ENCODE measurements at places on chromosomes 7 and 10. TPM values are rescaled to one million over a fixed set of nuclear protein-coding genes. Genes with fewer than 3 reads are reported as not detected.
A peak's percentile ranks its signal among the peaks of the same experiment; 100 is the strongest.

- DNase-seq: no peak
Observed at GRCh38 chr7:115070311-115070710, 148.4 kb downstream of the MDFIC start.

DNA sequence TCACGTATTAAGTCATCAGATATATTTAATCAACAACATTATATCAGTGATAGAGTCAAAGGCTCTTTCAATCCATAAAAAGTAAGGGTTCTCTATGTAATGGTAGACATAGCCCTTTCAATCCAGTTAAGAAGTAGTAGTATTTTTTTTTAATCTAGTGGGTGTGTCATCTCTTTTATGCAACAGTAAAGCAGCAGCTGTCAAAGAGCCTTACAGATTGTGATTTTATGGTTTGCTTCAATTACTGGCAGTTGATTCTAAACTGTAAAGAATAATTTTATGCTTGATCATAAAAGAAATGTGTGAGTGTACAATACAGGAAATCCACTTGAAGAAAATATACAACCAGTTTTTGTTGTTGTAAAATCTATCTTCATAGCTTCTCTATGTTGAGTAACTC is 902.6 kb upstream of the MBL2 start:
- DNase-seq: no peak

DNA sequence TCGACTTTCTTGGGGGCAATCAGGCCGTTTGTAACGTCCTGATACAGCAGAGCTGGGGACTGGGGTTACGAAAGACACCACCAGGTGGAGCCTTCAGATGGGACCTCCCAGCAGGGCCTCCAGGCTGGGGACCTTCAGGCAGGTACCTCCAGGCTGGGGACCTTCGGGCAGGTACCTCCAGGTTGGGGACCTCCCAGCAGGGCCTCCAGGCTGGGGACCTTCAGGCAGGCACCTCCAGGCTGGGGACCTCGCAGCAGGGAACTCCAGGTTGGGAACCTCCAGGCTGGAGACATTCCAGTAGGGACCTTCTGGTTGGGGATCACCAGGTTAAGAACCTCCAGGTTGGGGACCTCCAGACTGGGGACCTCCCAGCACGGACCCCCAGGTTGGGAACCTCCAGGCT is 23.5 kb upstream of the GPR146 start:
- DNase-seq: no peak

DNA sequence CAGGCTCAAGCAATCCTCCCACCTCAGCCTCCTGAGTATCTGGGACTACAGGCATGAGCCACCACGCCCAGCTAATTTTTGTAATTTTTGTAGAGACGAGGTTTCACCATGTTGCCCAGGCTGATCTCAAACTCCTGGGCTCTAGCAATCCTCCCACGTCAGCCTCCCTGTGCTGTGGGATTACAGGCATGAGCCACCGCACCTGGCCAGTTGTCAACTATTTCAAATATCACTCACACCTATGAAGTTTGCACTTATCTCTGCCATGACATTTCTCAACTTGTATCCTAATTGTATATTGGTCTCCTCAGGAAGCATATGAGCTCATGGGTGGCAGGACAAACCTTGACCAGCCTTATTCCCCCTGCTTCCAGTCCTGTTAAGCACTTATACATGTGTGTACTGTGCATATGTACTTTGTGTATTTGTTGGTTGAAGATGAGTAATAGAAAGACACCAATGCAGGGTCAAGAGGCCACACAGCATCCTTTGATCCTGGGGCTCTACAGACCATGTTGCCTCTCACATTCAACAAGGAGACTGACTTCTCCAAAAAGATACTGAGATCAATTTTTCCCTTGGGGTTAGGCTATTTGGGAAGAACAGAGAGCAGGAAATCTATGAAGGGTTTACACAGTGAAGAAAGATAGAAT is 82.2 kb downstream of the SLC16A9 start:
- no peak for DNase-seq

DNA sequence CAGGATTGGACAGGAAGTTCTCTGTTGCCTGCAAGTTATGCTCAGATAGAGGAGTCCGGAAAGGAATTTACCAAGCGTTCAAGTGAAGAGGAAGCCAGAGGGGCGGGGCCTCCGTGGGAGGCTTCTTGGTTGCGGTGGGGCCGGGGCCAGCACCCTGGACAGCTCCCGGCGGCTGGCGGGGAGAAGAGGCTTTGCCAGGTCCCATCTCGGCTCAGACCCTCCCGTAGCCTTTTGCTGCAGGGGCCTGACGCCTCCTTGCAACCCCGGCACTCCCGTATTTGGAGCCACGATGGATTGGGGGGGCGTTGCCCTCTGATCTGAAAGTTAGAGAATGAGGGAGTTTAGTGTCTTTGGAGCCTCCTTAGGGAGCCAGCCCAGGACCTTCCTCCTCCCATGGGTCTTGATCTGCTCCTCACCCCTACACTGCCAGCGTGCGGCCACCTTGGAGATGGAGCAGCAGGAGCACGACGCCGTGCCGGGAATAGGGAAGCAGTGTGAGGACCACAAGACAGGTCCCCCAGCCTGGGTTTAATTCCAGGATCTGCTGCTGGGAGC is 3.1 kb upstream of the SLC18A3 start:
- DNase-seq: peak; percentile 83

GRCh38 chr7:149670288-149670687 is 103.1 kb downstream of the ZNF467 start:
- DNase-seq: peak; percentile 67

DNA sequence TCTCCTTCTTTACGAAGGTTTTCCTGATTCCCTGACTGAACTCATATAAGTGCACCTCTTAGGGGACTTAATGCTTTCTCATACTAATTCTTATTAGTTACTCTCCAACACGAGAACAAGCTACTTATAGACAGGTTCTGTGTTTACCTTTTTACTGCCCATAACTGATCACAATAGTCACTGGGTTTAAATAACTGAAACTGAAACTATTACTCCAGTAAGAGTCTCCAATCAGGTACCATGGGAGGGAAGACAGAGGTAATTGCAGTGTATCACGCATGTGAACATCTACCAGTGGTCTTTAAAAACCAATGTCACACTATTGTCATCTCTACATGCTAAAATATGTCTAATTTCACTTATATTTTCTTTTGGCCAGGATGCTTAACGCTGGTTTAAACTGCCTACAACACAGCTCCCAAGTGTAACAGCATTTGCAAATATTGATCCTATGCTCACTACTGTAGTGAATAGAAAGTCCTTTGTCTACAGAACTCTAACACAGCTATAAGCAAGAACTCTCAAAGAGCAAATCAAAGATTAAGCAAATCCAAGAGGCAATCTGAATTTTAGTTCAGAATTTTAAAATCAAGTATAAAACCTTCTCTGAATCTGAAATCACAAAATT is 3.6 kb downstream of the GDI2 start:
- DNase-seq: no peak

GRCh38 chr10:79070606-79071395 is 2.0 kb downstream of the ZMIZ1 start:
- DNase-seq: peak; percentile 98

DNA sequence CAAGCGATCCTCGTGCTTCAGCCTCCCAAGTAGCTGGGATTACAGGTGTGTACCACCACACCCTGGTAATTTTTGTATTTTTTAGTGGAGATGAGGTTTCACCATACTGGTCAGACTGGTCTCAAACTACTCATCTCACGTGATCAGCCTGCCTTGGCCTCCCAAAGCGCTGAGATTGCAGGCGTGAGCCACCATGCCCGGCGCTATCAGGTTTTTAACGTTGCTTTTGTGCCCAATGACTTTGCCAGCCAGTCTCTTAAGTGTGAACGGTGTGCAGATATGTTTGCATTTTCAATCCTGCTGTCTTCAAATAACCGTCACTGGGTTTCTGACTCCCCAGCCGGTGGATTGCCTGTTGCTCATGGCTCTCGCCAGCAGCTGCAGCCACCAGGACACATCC is 201.8 kb upstream of the PPP2R2D start:
- DNase-seq: no peak

DNA sequence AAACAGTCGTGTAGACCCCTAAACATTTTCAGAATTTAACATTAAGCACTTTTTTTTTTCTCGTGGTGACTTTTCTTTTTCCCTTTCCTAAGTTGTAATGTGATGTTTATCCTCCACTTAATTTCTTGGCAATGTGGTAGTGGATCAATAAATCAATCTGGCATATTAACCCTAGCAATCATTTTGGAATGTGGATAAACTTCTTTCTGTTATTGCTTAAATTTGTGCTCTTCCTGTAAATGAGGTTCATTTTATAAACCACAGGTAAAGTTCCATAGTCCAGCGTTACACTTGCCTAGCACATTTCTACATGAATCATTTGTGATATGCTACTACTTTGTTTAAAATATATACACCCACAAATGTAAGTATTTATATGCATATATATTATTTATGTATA is 247.4 kb upstream of the ETV1 start:
- DNase-seq: no peak

DNA sequence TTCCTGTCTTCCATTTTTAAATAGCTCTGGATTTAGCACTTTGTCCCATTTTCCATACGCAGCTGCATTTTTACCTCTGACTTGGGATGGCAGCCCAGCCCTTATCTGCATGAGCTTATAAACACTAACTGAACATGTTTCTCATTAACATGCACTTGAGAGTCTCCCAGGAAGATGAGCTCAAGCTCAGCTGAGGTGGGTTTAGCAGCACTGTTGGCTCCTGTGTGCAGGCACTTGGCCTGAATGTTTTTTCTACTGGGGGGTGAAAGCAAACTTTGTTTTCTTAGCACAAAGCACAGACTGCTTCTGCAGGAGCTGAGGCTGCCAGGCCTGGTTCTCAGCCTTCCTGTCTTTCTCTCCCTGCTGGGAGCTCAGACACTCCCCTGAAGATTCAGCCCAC is 1093.6 kb upstream of the AUTS2 start:
- peak; percentile 68 for DNase-seq

- no peak for DNase-seq
Observed at GRCh38 chr10:57993302-57993701, 274.4 kb downstream of the IPMK start.

GRCh38 chr7:22205631-22206030 is 151.3 kb downstream of the RAPGEF5 start:
- DNase-seq: no peak

DNA sequence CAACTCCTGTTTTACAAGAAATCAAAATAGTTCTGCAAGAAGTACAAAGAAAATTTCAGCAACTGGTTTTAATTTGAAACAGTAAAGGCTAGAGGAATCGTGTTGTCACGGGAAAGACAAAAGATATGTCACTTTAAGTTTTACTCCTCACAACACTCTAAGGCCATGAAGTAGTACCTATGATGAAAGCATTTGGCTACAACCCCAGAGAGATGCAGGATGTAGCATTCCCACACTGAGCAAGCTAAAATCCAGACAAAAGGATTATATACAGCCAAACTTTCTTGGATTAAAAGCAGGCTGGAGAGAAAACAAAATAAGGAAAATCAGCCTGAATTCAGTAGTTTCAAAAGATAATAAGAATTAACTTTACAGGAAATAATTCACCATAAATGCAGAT is 245.5 kb upstream of the STEAP1 start:
- DNase-seq: no peak

MOGAT3 gene
- not detected for total RNA-seq

DOCK1 gene
- total RNA-seq: 125 TPM

TET1 gene
- 10.6 TPM for total RNA-seq

FRA10AC1 gene
- total RNA-seq: 293 TPM

SLC18A2 gene
- total RNA-seq: not detected

OPN1SW gene
- total RNA-seq: not detected

SORBS1 gene
- 37.9 TPM for total RNA-seq

All from thyroid gland (tissue), 4 donors.